ENCODE measurements at places on chromosomes 6 and 20.

- DNase-seq = no peak
These were observed 161.4 kb upstream of the FLRT3 start for GRCh38 chr20:14498772-14499171.

GRCh38 chr6:119830494-119831295 is 481.1 kb upstream of the MAN1A1 start:
- DNase-seq = no peak

DNA sequence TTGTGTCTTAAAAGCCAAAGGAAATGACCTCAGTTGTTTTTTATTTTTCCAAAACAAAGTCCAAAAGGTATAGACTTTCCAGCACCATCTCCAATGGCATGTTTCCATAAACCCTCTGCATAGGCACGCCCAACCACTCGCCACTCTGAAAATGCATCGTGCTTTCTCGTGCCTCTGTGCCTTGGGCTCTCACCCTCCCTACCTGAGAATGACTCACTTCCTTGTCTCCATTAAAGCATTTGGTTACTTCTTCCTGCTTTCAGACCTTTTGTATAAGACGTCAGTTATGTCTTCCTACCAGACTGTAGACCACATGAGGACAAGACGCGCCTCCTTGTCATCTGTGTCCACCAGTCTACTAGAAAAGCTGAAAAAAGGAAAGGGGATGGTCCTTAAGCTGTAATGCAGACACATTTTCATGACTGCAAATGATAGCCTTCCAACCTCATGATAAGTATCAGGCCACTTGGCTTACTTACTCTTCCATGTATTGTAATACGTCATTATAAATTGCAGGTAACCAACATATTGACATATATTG is 61.2 kb upstream of the CDYL start:
- no peak for DNase-seq

DNA sequence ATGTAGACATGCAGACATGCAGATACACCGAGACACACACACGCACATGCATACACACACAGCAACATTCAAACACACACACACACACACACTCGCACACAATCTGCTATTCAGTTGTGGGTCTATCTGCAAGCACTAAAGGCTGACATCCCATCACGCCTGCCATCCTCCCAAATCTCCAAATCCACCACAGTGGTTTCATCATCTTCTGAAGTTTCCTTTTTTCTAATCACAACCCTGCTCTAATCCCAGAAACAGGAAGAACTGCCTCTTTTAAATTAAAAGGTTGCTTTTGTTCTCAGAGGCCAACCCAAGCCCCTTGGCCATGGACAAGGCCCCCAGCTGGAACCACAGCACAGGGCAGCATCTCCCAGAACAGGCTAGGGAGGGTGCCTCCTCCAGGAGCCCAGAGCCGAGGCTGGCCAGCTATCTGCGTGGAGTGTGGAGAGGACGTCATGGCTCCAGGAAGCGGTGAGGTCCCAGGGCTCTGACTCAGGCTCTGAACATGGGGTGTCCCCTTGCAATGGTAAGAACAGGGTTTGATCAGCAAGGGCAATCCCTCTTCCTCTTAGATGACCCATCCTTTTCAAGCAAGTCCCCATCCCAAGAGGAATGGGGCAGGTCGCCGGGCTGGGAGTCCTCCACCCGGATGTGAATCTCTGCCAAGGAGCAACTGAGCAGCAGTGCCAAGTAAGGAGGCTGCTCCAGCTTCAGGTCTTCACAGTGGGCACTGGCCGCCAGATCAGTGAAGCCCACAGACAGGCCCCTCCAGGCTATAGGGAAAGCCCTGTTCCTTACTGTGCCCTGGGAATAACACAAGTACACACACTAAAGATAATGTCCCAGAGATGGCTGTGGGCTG is 14.7 kb downstream of the FOXF2 start:
- DNase-seq = no peak

DNA sequence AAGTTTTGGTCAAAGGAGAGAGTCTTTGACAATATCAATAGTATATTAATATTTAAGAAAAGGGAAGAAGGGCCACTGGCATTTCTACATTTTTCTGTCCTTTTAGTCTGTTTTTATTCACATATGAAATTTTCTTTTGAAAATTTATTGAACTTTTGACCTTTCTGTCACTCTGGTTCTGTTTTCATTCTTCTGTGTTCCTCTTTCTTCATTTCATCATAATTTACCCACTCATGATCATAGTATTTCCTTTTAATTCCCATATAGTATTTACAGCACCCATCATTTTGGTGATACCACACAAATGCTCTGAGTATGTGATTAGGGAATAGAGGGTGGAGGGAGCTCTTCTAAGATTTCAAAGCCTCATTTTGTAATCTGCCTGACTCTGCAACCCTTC is 142.8 kb downstream of the GJA1 start:
- no peak for DNase-seq

DNA sequence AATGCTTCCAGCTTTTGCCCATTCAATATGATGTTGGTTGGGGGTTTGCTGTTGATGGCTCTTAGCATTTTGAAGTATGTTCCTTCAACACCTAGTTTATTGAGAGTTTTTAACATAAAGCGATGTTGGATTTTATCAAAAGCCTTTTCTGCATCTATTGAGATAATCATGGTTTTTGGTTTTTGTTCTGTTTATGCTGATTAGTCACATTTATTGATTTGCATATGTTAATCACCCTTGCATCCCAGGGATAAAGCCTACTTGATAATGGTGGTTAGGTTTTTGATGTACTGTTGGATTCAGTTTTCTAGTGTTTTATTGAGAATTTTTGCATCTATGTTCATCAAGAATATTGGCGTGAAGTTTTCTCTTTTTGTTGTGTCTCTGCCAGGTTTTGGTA is 40.4 kb upstream of the COL9A1 start:
- no peak for DNase-seq

DNA sequence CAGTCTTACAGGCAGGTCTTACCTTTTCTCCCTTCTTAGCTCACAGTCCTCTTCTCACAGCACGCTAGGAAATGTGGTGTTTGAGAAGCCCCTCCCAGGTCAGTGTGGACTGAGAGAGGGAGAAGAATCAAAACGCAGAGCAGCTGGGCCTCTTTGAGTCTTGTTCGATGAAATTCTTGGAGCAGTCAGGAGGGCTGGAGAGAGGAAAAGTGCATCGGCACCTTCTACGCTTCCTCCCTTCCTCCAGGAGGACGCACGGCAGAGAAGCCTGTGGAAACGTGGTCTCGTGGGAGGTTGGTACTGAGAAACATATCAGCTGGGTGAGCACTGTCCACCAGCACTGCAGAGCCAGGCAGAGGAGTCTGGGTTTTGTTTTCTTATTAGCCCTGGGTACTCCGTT is 52.7 kb downstream of the TXLNB start:
- DNase-seq = no peak

GRCh38 chr6:109693111-109693510 is 2.0 kb downstream of the FIG4 start:
- no peak for DNase-seq

DNA sequence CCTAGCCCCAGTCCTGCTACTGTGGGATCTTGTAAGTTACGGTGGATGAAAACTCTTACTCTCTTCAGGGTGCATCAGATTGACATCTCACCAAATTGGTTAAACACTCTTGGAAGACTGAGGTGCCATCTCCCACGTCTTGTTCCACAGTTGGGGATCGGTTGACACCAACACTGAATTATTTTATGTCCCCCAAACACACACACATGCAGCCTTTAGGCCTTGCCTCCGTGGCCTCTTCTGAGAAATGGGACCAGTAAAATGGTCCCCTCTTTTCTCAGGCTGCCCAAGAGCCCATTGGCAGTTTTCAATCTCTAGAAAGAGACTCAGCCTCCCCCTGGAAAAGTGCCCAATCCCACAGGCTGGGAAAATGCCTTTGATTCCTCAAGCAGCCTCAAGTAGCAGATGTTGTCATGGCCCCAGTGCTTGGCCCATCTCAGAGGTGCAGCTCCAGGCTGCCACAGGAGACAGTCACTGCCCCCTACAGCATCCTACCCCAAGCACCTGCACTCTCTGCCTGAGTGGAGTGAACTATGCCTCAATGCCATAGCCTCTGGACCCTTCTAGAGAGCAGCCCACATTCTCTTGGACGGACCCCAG is 163.9 kb downstream of the ANKRD60 start:
- no peak for DNase-seq

DNA sequence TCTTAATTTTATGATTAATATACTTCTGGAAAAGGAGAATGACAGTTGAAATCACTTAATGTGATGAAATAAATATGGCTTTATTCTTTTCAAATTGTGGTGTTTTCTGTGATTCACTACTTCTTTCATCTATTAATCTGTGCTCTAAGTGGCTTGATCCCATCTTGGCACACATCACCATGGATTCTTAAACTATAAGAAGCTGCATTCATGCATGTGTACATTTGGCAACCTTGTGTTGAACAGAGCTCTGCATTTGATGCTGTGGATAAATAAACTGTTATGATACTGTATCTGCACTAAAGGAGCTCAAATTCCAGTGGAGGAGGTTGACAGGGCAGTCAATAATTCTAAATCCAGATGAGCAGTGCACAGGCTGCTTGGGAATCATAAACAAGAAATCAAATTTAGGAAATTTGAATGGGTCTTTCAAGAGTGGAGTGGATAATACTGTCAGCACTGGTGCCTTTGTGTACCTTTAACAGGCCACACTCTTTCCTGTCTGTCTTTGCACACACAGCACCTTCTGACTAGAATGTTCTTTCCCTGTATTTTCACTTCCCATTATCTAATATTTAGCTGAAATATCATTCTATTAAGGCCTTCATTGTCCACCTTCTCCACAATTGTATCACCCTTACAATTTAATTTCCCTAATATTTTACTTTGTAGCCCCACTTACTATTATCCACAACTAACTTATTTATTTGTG is 252.9 kb downstream of the GRM1 start:
- no peak for DNase-seq

- DNase-seq = no peak
These were observed 35.4 kb downstream of the TMEM242 start for GRCh38 chr6:157287923-157288322.

GRCh38 chr6:167441715-167442206 is 116.9 kb downstream of the TTLL2 start:
- no peak for DNase-seq

GRCh38 chr20:57680131-57680716 is 29.6 kb downstream of the PMEPA1 start:
- no peak for DNase-seq

GRCh38 chr20:18276821-18277220 is 11.5 kb upstream of the ZNF133 start:
- DNase-seq = no peak

DNA sequence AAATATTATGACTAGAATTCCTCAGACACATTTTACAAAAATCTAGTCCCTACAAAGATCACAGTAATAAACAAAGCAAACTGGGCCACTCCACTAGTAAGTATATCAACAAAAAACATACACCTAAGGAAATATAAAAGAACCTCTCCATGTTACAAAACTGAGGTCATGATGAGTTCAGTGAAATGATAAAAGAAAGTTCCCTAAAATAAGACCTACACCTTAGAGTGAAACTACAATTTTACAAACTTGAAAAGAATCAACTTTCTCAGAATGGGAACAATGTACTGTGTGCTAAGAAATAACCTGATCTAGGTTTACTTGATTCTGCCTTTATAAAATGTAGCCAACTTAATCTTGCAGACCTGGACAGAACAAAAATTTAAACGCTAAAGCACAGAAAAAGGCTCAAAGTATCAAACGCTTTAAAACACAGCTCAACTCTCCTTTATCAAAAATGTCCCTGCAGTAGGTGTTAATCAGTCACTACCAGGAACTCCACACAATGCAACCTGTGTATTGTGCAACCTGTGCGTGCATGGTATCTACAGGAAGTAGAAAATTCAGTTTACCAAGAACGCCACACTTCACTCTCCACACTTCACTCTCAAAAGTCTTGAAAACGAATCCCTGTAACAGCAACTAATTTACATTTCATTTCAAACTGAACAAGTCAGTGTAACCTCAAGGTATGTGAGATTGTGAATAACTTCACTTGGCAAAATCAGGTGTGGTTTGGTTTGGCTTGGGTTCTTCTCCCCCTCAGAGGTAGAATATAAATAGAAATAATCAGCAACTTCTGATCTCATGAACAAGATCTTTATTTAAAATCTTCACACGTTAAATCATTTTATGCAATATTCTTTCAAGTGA is 1.8 kb downstream of the RALGAPA2 start:
- DNase-seq = no peak

DNA sequence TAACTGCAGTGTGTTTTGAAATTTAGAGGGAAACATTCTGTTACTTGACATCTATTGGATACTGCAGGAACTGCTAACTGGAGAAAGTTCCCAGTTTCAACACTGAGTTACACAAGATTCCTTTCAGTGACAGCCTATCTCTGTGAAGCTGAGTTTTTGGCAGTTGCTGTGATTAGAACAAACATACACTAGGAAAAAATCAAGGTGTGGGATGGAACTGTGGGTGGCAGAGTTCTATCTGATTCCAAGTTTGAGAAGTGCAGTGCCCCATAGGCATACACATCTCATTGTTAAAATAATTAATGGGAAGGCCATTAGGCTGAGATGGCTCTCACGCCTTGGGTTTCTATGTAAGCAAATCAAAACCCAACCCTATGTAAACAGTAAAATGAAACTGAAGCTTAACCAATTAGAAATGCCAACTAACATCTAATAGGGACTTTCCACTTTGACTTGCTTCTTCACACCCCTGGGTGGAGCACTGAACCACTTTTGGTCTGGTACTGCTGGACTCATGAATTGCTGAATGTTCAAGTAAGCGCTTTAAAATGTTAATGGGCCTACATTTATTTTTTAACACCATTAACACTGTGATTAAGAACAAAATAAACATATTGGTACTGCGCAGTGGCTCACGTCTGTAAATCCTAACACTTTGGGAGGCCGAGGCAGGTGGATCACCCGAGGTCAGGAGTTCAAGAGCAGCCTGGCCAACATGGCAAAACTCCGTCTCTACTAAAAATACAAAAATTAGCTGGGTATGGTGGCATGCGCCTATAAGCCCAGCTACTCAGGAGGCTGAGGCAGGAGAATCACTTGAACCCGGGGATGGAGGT is 55.2 kb upstream of the TBC1D7 start:
- DNase-seq = no peak

GRCh38 chr20:50508171-50508755 is 1.9 kb upstream of the PTPN1 start:
- DNase-seq = no peak

GRCh38 chr6:35754452-35755277 is 17.8 kb downstream of the ARMC12 start:
- DNase-seq = no peak

GRCh38 chr20:60102665-60103210 is 144.5 kb downstream of the CDH26 start:
- no peak for DNase-seq

- no peak for DNase-seq
These were observed 20.5 kb upstream of the TTPAL start for GRCh38 chr20:44455126-44455525.

DNA sequence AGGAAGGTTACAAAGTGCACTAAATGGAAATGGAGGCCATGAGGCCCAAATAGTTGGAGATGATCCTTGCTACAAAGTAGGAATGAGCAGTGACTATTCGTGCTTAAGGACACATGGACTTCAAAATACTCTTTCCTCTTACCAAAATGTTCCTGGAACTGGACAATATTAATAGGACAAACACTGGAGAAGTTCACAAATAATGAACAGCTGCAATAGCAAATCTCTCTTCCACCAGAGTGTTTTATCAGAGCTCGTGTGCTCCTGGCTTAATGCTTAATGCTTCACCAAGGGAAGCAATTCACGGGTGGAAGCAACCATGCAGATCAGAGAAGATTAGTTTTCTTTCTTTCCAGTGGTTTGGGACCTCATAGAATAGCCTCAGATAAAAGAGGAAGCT is 435.4 kb downstream of the BCKDHB start:
- DNase-seq = no peak

Measured in brain pericyte (primary cell).